ENCODE measurements at places on chromosomes 1 and 21.

GRCh38 chr1:35838693-35839245 is 31.0 kb downstream of the AGO4 start:
- DNase-seq = no peak

GRCh38 chr21:44701541-44701940 is 4.6 kb downstream of the KRTAP10-12 start:
- DNase-seq = no peak

- DNase-seq = no peak
These were observed 14.0 kb downstream of the SLC66A1 start for GRCh38 chr1:19325958-19326747.

- DNase-seq = no peak
These were observed 28.9 kb downstream of the S100A6 start for GRCh38 chr1:153506831-153507413.

GRCh38 chr1:113292603-113293255 is 97.6 kb upstream of the MAGI3 start:
- no peak for DNase-seq

- no peak for DNase-seq
These were observed 24.8 kb downstream of the S100A10 start for GRCh38 chr1:151968791-151969399.

DNA sequence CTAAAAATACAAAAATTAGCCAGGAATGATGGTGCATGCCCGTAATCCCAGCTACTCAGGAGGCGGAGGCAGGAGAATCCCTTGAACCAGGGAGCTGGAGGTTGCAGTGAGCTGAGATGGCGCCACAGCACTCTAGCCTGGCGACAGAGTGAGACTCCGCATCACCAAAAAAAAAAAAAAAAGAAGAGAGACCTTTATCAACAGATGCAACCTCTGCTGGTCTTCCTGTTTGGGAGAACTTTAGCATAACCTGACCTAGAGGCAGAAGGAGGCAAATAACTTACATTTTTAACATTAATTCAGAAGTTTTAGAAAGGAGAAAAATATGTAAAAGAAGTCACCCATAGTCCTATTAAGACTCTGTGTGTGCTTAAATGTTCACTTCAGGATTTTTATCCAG is 32.4 kb downstream of the SLAMF1 start:
- DNase-seq = no peak

DNA sequence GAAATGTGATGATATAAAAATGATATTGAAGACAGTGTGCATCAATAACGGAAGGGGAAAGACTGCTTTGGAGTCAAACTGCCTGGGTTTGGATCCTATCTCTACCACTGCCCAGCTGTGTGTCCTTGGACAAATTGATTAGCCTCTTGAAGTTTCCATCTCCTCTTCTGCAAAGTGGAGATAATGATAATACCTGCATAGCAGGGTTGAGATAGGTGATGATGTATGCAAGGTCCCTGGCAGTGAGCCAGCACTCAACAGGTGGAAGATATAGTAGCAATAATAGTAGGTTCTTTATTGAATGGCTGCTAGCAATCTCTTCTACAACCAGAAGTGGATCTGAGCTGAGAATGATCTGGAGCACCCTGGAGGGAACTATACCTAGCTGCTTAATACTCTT is 166.7 kb downstream of the MIS18A start:
- no peak for DNase-seq

DNA sequence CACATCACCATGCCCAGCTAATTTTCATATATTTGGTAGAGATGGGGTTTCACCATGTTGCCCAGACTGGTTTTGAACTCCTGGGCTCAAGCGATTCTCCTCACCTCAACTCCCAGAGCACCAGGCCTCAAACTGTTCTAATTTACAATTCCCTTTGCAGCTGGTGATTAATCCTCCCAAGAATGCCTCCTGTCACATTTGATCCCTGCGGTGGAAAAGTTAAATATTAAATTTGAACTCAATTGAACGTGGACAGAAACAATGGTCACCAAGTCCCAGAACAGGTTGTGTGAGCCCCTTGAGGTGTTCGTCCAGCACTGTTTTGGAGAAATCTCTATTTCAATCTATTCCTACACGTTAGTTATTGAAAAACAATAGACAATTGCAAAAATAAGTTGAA is 2.0 kb upstream of the ANKRD35 start:
- no peak for DNase-seq

GRCh38 chr1:170407138-170407537 is 124.8 kb upstream of the GORAB start:
- no peak for DNase-seq

GRCh38 chr1:46413596-46413985 is 19.5 kb downstream of the FAAH start:
- no peak for DNase-seq

GRCh38 chr1:183840140-183840539 is 35.2 kb downstream of the RGL1 start:
- no peak for DNase-seq

DNA sequence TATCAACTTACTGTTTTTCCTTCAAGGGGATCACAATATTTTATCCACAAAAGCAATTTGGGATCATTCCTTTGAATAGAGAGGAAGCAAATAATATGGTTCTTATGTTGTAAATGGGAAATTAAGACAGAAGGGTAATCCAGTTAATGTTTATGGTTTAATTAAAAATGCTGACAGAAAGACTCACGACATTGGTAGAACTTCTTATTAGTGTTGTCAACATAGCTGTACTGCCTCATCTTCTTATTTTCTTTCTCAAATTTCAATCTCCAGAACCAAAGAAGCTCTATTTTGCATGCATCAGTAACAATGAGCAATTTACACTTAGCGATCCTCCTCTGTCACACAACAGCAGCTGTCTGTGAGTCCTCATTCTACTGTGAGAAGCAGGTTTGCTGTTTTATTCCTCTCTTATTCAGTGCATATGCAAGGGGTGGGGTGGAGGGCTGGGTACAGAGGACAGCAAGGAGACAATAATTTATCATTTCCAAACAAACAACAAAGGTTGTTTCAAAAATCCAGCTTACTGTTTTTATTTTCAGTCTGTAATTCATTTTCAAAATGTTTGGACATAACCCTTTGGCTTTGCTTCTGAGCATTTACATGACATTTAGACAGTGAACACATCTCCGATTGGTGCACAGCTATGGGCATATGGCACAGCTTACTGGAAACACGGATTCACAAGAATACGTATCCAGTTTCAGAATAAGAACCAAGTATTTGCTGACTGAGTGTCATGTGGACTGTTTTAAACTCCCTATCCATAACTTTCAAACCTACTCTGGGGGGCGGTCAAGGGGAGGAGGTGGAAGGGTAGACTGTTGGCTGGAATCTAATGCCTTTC is 335.9 kb downstream of the RGS7 start:
- no peak for DNase-seq

GRCh38 chr1:239212811-239213220 is 173.6 kb upstream of the CHRM3 start:
- no peak for DNase-seq

GRCh38 chr1:111290104-111290503 is 547 bp upstream of the CHIA start:
- no peak for DNase-seq

DNA sequence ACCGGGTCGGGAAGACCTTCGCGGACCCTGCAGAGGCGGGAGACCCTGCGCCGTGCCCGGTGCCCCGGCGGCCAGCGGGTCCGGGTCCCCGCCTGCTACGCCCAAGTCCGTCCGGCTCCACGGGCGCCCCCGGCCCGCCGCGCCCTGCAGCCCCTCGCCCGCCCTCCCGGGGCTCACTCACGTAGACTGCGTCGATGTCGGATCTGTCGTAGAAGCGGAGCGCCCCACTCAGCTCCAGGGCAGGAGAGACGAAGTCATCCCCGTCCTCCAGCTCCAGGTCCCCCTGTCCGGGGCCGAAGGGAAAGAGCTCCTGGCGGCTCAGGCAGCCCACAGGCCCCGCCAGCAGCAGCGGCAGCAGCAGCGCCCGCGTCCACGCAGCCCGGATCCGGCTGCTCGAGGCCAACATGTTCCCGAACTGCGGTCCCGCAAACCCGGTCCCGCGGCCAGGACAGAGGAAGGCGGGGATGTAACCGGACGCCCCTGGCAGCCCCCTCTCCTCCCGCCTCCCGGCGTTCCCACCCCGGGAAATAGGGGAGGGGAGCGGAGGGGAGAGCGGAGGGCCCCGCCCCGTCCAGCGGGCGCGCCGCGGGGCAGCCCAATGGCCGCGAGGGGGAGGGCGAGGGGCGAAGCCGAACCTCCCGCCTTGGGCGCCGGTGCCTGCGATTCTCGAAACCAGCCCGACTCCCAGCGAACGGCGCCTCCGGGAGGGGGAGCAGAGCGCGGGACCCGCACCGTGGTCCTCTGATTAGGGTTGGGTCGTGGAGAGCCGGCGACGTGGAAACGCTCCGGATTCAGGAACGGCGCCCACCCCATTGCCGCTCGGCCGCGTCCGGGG is at the start of gene NID1:
Gene NID1, minus strand, starts transcription at position 417 of the 835 bp plus-strand sequence. Its CDS starts 11 bp downstream, at position 406.
- DNase-seq = no peak

- DNase-seq = no peak
These were observed 123.5 kb downstream of the PTPN14 start for GRCh38 chr1:214427871-214428277.

GRCh38 chr1:152110860-152111514 is 4.3 kb downstream of the TCHH start:
- no peak for DNase-seq

- DNase-seq = no peak
These were observed 27.3 kb downstream of the EIF4G3 start for GRCh38 chr1:21149430-21149854.

DNA sequence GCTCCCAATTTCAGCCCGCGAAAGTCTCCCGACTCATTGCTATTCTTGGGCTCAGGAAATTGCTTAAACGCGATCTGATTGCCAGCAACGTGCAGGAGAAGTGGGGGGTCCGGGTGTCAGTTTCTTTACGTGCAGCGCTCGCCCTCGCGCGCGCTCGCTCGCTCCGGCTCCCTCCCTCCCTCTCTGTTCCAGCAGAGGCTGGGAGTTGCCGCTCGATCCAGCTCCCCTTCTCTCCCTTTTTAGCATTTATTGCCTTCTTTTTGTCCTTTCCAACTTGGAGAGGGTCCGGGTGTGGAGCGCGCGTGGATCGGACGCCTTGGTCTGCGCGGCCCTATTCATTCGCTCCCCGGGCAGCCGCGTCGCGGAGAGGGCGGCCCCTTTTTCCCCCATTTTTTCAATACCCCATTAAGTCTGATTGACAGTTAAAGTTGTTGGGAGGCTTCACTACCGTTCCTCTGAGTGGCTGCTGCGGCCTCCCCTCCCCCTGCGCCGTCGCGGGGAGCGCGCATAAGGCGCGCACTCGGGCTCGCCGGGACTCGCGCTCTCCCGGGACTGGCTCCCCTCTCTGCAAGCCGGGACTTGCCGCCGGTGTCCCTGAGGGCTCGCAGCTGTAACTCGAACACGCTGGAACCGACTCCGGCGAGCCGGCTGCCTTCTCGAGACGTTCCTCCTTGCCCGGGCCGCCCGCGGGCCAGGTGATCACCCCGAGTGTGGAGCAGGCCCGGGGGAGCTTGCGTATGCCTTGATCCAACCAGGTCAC is at the start of gene DHRS3:
Gene DHRS3, minus strand, starts transcription at position 310 of the 760 bp plus-strand sequence. CDS start 862 bp downstream, outside the sequence.
- DNase-seq = no peak

- DNase-seq = no peak
These were observed 106.5 kb upstream of the RAB3GAP2 start for GRCh38 chr1:220378571-220379302.

DNA sequence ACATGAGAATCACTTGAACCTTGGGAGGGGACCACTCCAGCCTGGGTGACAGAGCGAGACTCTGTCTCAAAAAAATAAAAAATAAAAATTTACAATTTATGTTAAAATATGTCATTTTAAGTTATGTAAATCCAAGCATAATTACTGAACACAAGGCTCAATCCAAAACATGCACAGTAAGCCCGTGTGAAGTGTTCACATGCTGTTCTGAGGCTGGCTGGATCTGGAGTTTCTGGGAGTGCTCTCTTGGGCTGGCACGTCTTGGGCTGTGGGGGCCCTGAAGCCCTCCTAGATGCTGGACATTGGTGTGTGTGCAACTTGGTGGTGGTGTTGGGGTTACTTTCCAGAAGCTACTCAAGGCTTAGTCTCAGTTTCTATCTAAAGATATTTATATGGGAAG is 25.2 kb downstream of the ADARB1 start:
- DNase-seq = no peak

DNA sequence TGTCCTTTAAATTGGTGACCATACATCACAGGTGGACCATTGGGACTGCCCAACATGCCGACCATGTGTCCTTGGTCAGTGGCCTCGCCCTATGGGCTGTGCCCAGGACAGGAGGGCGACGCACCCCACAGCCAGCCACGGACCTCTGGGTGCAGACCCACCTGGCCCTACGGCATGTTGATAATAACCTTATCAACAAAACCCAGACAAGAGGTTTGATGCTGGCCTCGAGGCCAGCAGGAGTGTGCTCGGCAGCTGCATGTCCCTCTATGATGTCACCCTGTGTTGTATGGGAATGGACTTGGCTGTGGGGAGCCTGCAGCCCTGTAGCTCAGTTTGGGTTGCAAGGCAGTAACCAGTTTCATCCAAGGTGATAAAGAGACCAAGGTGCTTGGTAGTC is 32.1 kb downstream of the SLC37A1 start:
- DNase-seq = no peak

GRCh38 chr1:203422116-203422515 is 53.5 kb upstream of the PRELP start:
- DNase-seq = no peak

DNA sequence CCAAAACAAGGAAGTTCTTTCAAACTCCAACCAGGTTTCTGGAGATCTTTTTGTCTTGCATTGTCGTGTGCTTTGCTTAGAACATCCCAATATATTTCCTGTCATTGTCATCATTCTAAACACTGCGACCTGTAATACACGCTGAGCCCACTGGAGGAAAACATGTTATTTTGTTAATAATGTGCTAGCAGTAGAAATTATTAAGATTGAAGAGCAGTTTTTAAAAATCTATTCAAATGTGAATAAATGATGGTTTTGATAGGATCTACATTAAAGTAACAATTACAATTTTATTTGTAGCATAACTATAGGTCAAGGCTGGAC is 268.5 kb downstream of the PTPRC start:
- DNase-seq = no peak

- DNase-seq = no peak
These were observed 48.2 kb downstream of the RASSF5 start for GRCh38 chr1:206555473-206555935.

DNA sequence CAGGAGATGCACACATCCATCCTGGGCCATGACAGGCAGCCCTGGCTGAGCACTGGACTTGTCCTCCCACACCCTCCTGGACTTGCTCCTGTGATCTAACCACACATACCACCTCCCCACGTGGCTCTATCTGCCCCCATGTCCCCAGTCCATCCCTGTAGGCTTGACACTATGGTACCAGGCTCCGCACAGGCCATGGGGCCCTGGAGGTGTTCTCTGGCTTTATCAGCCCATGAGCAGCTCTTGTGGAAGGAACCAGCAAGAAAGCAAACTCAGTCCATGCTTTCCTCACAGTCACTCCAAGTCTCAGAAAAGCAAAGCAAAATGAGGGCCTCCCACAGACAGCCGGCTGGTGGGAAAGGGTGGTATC is 61.6 kb downstream of the CD46 start:
- no peak for DNase-seq

GRCh38 chr1:183837062-183837461 is 32.1 kb downstream of the RGL1 start:
- no peak for DNase-seq

GRCh38 chr1:159851407-159851806 is 11.1 kb downstream of the VSIG8 start:
- DNase-seq = no peak

- DNase-seq = no peak
These were observed 313.5 kb downstream of the SMYD3 start for GRCh38 chr1:246193537-246193936.

All from stimulated activated CD4-positive, alpha-beta T cell treated with anti-CD3 and anti-CD28 coated beads, Interleukin-1b, Interleukin-23, amount 100 ng/mL, for 1 hour (primary cell).